Gastrocnemius medialis (tissue), 4 donors: ENCODE measurements at places on chromosomes 2 and 18.

- DNase-seq: peak; percentile 96
These were observed at the start of gene DSEL for GRCh38 chr18:67516539-67517443. Gene DSEL (minus strand): TSS chr18:67516720. CDS start chr18:67514608, 2,112 bp downstream.

GRCh38 chr2:168371273-168372019 lies 84.6 kb upstream of the CERS6 start:
- no peak for DNase-seq

DNA sequence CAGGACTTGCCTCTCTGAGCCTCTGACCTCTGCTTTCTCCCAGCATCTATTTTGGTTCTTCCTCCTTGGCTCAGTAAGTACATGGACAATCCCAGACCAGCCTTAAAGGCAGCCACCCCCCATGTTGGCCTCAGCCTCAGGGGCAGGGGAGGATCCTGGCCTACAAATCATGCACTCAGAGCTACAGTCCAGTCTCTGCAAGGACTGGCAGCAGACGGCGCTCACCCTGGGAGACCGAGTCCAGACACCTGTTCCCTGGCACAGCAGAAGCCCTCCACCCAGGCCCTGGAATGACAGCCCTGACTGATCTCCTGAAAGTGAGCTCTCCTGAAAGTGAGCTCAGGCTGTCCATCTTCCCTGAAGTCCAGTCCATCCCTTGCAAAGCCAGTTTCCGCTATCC lies 25.7 kb upstream of the PTPN4 start:
- DNase-seq: peak; percentile 86

DNA sequence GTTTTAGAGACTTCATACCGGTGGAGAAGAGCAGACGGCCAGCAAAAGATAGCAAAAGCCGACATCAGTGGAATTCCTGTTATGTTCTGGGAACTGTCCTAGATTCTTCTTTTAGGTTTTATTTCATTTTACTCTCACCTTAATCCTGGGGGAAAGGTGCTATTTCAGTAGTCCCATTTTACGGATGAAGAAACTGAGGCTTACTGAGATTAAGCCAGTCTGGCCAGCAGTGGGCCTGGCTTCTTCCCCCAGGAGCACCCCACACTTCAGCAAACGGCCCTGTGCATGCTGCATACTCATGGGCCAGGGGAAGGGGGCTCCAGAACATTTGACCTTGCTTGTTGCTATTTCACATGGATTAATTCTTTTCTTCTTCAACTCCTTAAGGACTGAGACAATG lies 56.7 kb downstream of the NTSR2 start:
- no peak for DNase-seq

DNA sequence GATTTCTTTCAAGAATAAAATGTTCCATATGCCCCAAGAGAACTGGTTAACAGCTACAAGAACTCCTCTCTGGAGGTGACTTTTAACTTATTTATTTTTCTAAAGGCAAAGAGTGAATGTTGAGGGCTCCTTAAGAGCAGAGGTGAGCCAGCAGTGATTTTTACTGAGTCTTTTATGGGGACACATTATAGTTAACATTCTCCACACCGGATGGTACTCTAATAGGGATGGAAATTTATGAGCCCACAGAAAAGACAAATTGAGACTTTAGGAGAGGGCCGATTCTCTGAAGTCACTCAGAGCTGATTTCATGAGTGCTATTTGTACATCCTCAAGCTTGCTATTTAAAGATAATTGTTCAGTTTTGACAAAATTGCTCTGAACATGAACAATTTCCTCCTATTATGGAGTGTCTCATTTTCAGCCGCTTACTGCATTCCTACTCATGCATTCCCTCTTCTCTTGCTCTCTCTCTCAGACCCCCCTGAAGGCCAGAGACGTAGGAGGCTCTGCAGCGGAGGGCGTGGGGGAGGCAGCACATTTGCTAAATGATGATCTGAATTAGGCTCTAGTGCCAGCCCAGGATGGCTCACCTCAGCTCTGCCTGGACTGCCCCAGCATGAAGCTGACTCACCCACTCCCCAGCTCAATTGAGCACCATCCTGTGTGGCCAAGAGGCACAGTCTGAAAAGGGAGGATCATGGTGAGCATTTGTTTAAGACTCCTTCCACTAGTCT lies 5.9 kb upstream of the RPL37A start:
- no peak for DNase-seq

DNA sequence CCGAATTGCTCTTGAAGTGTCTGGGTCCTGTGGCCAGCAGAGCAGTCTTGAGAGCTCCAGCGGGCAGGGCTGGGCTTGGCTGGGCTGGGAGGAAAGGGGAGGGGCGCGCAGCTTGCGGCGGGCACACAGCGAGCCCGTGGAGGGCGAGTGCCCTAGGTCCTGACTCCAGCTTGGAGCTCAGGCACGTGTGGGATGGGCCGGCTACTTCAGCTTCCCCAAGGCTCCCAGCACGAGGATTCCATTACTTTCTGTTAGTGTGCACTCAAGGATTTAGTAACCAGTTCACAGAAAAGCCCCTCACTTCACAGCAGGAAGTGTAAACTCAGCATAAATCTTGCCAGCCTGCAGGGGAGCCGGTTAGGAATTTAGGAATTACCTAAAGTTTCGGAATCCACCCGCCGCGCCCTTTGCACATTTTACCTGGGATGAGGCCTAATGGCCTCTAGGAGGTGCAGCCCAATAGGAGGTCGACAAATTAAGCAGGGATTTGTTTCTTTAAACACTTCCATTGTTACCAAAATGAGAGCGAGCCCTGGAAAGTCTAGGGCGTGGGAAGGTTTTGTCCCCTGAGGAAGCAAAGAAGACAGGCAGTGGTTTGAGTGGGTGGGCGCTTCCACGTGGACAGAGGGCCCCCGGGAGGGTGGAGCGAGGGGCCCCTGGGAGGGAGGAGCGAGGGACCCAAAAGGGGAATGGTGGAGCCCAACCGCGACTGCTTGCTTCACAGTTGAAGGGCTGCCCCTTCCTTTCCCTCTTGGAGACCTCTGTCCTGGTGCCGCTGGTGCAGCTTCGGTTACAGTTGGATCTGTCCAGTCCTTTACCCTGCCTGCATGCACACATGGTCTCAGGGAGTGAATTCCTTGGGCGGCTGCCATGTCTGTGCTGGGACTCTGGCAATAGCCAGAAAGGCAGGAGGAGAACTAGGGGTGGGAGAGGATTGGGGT lies 93.3 kb downstream of the CTAGE1 start:
- no peak for DNase-seq

GRCh38 chr2:72007402-72007801 lies 140.3 kb downstream of the CYP26B1 start:
- no peak for DNase-seq

- no peak for DNase-seq
These were observed 855.0 kb upstream of the CELF4 start for GRCh38 chr18:38420611-38421010.

DNA sequence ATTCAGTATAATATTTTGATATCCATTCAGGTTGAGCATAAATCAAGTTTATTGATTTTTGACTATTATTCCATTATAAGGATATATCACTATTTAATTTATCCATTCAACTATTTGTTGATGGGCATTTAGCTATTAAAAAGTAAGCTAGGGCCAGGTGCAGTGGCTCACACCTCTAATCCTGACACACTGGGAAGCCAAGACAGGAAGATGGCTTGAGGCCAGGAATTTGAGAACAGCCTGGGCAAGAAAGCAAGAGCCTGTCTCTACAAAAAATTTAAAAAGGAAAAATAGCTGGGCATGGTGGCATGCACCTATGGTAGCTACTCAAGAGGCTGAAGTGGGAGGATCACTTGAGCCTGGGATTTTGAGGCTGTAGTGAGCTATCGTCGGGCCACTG lies 183.5 kb downstream of the HNMT start:
- no peak for DNase-seq
